Hepatocyte (in vitro differentiated cells): ENCODE measurements at places on chromosomes 2 and 18. TPM values are rescaled to one million over a fixed set of nuclear protein-coding genes. Genes with fewer than 3 reads are reported as not detected.
A peak's percentile ranks its signal among the peaks of the same experiment; 100 is the strongest.

DNA sequence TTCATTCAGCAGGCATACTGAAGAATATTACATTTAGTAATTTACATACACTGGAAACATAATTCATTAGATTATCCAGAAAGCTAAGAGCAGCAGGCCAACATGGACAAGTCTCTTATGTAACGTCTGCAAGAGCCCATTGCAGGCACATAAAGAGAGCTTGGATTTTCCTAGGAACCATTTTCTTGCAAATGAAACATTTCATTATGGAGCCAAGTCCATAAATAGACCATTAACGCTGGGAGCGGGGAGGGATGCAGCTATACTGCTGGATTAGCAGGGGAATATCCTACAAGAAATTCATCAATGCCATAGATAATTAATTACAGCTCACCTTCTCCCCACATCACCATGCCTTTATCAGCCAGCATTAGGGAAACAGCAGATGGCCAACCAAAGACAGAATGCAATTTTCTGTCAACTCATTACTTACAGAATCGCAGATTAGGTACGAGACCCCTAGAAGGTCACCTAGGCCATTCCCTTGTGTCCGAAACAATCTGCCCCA, 170.4 kb downstream of the C1D start:
- DNase-seq: no peak
- peak overlapping the region; percentile 11 for H3K27ac ChIP-seq
- H3K4me3 ChIP-seq: no peak overlapping the region
- no peaks in the 10 kb centered on the region for H3K27me3 ChIP-seq

DNA sequence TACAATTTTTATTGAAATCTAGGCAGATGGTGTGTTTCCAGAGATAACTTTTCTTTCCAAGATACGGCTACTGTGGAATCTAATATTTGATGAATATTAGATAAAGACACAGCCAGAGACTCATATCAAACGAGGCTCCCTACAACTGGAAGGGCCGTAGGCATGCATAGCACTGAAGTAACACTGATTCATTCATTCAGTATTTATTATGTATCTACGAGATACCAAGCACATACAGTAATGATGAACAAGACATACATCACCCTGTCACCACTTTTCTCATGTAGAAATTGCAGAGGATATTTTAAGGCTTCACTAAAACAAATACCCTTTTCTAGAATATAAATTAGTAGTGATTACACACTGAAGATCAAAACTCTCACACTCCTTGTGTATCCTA, 74.5 kb downstream of the KCTD18 start:
- no peak for DNase-seq
- H3K36me3 ChIP-seq: no peaks in the 10 kb centered on the region
- H3K4me3 ChIP-seq: no peak overlapping the region
- H3K27me3 ChIP-seq: no peaks in the 10 kb centered on the region

METTL8 gene
- 15.2 and 16.8 TPM in 2 replicates for polyA plus RNA-seq

DNA sequence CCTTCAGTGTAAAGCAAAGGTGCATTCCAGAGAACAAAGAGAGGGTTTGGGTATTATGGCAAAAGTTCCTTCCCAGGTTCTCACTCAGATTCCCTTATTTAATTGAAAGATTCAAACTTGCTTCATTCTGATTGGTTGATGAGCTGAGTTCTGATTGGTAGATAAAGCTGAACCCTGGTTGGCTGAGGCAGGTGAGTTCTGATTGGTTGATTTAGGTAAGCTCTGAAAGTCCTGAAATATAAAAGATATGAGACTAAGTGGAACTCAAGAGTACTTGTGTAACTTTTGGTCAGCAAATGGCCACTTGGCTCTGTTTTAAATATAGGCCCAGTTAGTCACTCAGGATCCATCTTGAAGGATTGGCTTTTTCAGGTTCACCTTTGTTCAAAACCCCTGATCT, 99.8 kb upstream of the FBXO11 start:
- H3K36me3 ChIP-seq: no peaks in the 10 kb centered on the region
- H3K27ac ChIP-seq: no peak overlapping the region
- H3K4me1 ChIP-seq: no peaks in the 10 kb centered on the region

DNA sequence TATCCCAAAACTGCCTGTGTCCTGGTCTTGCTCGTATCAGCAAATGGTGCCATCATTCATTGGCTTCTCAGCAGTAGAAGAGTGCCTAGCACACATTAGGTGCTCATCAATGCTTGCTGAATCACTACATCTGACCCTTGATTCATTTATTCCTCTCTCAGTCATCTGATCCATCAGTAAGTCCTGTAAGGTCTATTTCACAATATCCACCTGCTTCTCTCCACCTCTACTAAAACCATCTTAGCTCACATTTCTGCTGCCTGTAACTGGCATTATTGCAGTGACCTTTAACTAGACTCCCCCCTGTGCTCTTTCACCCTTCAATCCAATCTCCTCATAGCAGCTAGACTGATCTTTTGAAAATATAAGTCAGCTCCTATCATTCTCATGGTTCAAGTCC, 387.6 kb upstream of the SPRED2 start:
- H3K4me1 ChIP-seq: no peaks in the 10 kb centered on the region
- no peak overlapping the region for H3K27ac ChIP-seq
- H3K27me3 ChIP-seq: no peaks in the 10 kb centered on the region
- DNase-seq: no peak
- no peak overlapping the region for H3K4me3 ChIP-seq

SMIM21 gene
- not detected in 2 replicates for polyA plus RNA-seq

- no peak overlapping the region for H3K4me3 ChIP-seq
- peaks cover 36% of the 10 kb centered on the region for H3K4me1 ChIP-seq
- no peaks in the 10 kb centered on the region for H3K27me3 ChIP-seq
- H3K36me3 ChIP-seq: no peaks in the 10 kb centered on the region
Measured at GRCh38 chr18:77086034-77086433, 46.5 kb downstream of the MBP start.

GRCh38 chr2:119723784-119724467, 35.8 kb upstream of the PTPN4 start:
- DNase-seq: no peak
- H3K36me3 ChIP-seq: no peaks in the 10 kb centered on the region
- no peak overlapping the region for H3K27ac ChIP-seq
- H3K27me3 ChIP-seq: no peaks in the 10 kb centered on the region

GRCh38 chr18:32770054-32770665, 2.7 kb downstream of the KLHL14 start:
- peaks cover 17% of the 10 kb centered on the region for H3K4me1 ChIP-seq
- peaks cover 83% of the 10 kb centered on the region for H3K27me3 ChIP-seq
- peak; percentile 7 for DNase-seq
- H3K4me3 ChIP-seq: no peak overlapping the region
- H3K36me3 ChIP-seq: no peaks in the 10 kb centered on the region

- H3K4me1 ChIP-seq: peaks cover 11% of the 10 kb centered on the region
- peaks cover 3% of the 10 kb centered on the region for H3K36me3 ChIP-seq
- peak; percentile 74 for DNase-seq
- H3K27ac ChIP-seq: peak overlapping the region; percentile 97
- peak overlapping the region; percentile 83 for H3K4me3 ChIP-seq
Measured at GRCh38 chr2:55616551-55617174, 759 bp downstream of the PPP4R3B start.

DNA sequence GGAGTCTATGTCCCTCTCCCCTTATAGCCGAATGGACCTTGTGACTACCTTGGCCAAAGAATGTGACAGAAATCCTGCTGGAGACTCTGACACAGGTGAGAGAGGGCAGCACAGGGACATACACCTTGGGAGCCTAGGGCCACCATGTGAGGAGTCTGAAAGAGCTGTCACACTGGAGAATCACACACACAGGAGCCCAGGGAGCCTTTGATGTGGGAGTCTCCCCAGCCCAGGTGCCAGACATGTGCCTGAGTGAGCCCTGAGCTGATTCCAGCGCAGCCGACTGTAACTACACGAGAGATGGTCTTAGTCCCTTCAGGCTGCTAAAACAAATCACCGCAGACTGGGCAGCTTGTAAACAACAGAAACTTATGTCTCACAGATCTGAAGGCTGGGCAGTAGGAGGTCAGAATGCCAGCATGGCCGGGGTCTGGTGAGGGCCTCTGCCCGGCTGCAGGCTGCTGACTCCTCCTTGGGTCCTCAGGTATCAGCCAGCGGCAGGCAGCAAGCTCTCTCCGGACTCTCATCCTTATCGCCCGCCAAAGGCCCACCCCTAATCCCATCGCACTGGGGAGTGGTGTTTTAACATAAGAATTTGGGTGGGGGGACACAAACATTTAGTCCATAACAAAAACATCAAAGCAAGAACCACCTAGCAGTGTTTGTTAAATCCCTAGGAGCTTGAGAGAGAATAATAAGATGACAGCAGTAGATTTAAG, 63.8 kb upstream of the GPR45 start:
- no peak overlapping the region for H3K27ac ChIP-seq
- no peak overlapping the region for H3K4me3 ChIP-seq
- H3K4me1 ChIP-seq: no peaks in the 10 kb centered on the region
- DNase-seq: no peak
- H3K36me3 ChIP-seq: no peaks in the 10 kb centered on the region

FHOD3 gene
- polyA plus RNA-seq: 1.4 and 1.7 TPM in 2 replicates

DNA sequence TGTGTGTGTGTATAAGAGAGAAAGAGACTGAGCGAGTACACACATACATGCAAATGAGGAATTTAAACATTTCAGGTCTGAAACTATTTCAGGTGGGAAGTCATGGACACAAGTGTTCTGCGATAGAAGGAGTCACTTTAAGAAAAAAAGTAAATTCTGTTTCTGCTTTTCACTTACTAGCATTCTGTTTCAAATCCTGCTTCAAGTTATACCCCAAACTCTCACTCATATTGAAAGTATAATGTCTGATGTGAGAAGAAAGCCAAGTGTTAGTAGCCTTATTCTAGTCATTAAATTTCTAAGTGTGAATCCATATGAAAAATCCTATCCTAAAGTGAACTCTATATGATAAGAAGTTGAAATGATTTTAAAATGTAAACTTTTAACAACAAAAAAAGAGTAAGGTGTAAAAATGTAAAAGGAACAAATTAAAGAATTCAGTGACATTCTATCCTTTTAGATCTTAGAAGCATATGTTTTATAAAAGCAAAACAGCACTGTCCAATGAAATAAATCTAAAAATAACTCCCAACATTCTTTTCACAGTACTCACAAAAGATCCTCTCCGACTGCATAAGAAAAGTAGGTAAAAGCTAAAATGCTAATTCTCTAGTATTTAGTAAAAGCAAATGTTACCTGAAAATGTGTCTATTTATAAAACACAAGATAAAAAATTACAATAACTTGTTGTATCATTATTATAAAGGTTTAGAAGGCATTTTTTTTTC, 570.6 kb downstream of the ZEB2 start:
- peaks cover 17% of the 10 kb centered on the region for H3K4me1 ChIP-seq
- no peaks in the 10 kb centered on the region for H3K36me3 ChIP-seq
- H3K27ac ChIP-seq: no peak overlapping the region
- no peak for DNase-seq

ATG4B gene
- polyA plus RNA-seq: 108 and 126 TPM in 2 replicates

STK16 gene
- 7.7 and 10.1 TPM in 2 replicates for polyA plus RNA-seq

CYP27A1 gene
- 35.9 and 44.8 TPM in 2 replicates for polyA plus RNA-seq

STPG4 gene
- 0.19 TPM in 1 of 2 replicates, not detected in the other for polyA plus RNA-seq

SCYGR4 gene
- not detected in 2 replicates for polyA plus RNA-seq

DNA sequence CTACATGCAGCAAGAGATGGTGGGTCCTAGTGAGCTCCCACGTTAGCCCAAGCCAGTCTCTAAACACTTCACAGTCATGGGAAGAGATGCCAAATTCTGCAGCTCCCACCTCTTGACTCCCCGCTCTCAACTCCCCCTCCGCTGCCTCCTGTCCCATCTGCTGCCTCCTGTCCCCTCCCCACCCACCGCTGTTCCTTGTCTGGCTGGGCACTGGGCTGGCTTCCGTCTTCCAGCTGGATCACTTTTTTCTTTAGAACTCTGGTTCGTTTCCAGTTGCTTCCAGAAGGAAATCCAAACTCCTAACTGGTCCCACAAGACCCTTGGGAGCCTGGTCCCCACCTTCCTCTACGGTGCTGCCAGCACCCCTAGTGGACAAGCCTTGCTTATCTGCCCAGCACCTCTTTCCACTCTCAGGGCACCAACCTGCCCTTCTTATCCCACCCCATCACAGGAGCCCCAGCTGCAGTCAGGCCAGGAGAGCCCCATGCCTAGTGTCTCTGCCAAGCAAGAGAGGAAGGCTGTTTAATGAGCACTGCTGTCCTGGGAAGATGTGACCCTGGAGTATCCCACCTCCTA, 12.1 kb upstream of the TWIST2 start:
- H3K4me3 ChIP-seq: no peak overlapping the region
- H3K27ac ChIP-seq: no peak overlapping the region
- no peak for DNase-seq
- H3K36me3 ChIP-seq: no peaks in the 10 kb centered on the region
- H3K4me1 ChIP-seq: no peaks in the 10 kb centered on the region
- peaks cover 22% of the 10 kb centered on the region for H3K27me3 ChIP-seq

ZNF892 gene
- 0.13 and 0.66 TPM in 2 replicates for polyA plus RNA-seq

PLB1 gene
- polyA plus RNA-seq: 19.7 and 20.5 TPM in 2 replicates

DNA sequence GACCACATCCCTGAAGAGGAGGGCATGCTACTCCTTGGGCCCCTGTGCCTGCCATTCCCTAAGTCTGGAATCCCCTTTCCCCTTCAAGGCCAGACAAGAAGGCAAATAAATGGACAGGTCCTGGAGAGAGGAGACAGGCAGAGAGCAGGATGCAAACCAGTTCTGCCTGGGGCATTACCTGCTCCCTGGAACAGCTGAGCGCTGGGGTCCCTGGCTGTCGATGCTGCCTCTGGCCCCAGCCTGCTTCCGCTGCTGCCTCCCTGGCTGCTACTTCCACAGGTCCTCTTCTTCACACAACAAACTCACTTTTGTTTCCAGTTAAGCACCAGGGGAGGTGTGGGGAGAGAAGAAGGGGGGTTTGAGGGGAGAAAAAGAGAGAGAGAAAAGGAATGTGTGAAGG, 53.1 kb downstream of the SLC4A5 start:
- no peak overlapping the region for H3K27ac ChIP-seq
- H3K4me3 ChIP-seq: no peak overlapping the region
- H3K36me3 ChIP-seq: no peaks in the 10 kb centered on the region
- DNase-seq: no peak
- H3K27me3 ChIP-seq: no peaks in the 10 kb centered on the region

GRCh38 chr2:174597345-174598047, at the start of gene WIPF1:
Gene WIPF1 (minus strand): TSS chr2:174597804. CDS start chr2:174585573, 12,231 bp downstream.
- no peak for DNase-seq
- H3K4me1 ChIP-seq: no peaks in the 10 kb centered on the region
- no peaks in the 10 kb centered on the region for H3K27me3 ChIP-seq
- no peaks in the 10 kb centered on the region for H3K36me3 ChIP-seq
- no peak within 1 kb of the TSS for H3K4me3 ChIP-seq
- no peak within 1 kb of the TSS for H3K27ac ChIP-seq

- no peaks in the 10 kb centered on the region for H3K4me1 ChIP-seq
- no peak overlapping the region for H3K4me3 ChIP-seq
- no peaks in the 10 kb centered on the region for H3K27me3 ChIP-seq
- DNase-seq: no peak
- H3K27ac ChIP-seq: no peak overlapping the region
Measured at GRCh38 chr2:8344144-8345097, 337.4 kb upstream of the ID2 start.
